ENCODE measurements at places on chromosomes 6 and 20.

DNA sequence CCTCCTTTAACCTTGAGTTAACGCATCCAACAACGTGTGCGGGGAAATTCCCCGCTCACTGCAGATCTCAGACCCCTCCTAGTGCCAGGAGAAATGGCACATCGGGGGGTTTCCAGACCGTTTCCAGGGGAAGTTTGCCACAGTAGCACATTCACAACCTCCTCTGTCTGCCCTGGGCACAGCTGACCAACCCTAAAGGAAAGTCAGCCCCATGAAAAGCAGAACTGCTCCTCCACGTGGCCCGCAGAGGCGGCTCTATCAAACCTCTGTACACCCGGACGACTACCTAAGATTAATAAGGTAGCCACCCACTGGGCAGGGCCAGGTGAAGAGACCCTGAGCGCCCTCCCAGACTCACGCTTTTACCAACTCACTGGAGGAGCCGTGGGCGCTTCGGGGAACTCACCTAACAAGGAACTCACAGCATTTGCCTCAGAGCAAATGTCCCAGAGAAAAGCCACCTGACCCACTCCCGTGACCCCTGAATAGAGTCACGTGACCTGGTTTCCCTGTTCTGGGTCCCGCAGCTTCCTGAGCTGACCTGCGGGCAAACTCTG is 93.1 kb downstream of the PRND start:
- DNase-seq = no peak

- no peak for DNase-seq
These were observed 148.5 kb upstream of the PDE10A start for GRCh38 chr6:165811512-165811911.

GRCh38 chr6:105432797-105433196 is 29.9 kb upstream of the PREP start:
- DNase-seq = peak; percentile 87

GRCh38 chr20:19453862-19454261 is 241.4 kb downstream of the SLC24A3 start:
- DNase-seq = no peak

- no peak for DNase-seq
These were observed 103.3 kb upstream of the BACH2 start for GRCh38 chr6:90399970-90400369.

DNA sequence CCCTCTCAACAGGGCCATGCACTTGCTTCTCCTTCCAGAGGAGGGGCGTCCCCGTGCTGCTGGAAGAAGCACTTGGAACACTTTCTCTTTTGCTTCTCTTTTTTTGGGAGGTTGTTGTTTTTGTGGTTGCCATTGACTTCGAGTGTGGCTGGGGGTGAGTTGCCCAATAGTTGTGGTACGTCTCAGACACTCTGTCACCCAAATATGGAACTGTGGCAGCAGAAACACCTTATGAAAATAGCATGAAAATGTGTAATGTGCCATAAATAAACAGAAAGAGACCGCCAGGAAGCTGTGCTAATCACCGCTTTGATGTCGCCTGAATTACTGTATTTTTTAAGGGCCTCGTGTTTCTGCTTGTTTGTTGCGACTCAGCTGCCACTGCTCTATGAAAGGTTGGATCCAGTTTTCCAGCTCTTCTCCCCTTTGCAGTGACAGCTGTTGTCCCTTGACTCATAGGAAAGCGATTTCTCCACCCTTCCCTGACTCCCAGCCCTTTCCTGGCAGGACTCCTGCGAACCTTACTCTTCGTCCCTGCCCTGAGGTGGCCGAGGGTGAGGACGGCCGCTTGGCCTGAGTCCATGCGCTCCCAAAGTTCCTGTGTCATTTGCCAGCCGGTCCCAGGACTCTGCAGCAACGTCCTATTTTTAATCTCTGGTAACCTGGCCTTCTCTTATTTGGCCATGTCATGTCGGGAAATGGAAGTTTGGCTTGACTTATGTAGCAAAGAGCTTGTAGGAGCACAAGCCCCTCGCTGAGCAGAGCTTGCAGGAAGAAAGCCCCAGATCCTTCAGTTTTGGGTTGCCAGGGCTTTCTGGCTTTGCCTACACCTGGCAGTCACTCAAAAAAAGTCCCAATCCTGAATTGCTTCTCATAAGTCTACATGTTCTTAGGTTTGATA is 694.6 kb downstream of the QKI start:
- DNase-seq = peak; percentile 63

DNA sequence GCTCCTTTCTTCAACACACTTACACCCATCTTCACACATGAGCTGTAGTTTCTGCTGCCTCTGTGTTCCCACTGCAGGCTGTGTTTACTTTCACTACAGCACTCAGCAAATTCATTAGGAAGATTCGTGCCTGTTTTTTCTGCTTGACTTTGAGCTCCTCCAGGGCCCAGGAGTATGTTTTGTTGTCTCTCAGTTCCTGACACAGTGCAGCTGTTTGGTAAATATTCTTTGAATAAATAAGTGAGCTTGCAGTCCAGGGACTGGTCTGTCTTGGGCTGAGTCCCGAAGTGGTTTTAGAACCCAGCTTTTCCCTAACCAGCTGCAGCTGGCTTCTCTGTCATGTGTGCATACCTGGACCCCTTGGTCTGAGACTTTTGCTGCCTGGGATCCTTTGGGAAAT is 46.6 kb upstream of the CCN6 start:
- no peak for DNase-seq

DNA sequence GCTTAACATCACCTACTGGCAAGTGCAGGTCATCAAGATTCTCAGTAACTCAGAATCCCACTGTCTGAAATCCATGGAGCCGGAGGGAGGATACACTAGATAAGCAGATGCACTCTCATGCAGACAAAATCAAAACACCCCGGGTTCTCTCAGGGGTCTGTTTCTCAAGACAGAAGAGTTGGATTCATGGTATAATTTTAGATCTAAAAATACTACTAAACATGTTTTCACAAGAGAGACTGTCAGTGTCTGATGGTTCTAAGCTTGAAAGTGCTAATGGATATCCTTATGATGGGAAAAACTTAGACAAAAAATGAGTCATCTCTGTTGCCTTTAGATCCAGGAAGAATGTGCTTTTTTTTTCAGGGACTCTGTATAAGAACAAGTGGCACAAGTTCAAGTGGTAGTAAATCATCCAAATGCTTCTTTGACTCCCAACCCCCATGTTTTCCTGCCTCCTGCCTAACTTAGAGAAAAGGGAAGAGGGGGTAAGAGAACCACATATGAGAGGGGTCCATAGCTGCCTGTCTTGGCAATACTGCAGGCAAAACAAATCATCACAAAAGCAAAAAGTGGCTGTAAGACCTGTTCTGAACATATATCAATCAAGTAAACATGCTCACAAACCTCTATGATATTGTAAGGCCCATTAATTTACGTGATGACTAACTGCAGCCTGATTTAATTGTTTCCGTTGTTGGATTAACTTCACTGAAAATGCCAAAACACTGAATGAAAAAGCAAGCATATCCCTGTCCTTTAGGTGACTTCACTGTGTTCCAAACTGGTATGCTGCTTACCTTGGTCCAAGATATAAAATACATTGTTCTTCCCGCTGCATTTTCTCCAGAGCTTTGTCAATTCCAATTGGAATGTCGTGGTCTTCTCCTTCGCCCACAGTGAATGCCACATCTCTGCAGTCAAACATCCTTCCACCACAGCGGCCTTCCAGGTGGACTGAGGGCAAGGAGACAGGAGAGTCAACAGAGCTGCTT is 84.0 kb upstream of the TULP1 start:
- DNase-seq = peak; percentile 95

GRCh38 chr6:165821754-165822153 is 158.7 kb upstream of the PDE10A start:
- peak; percentile 19 for DNase-seq

DNA sequence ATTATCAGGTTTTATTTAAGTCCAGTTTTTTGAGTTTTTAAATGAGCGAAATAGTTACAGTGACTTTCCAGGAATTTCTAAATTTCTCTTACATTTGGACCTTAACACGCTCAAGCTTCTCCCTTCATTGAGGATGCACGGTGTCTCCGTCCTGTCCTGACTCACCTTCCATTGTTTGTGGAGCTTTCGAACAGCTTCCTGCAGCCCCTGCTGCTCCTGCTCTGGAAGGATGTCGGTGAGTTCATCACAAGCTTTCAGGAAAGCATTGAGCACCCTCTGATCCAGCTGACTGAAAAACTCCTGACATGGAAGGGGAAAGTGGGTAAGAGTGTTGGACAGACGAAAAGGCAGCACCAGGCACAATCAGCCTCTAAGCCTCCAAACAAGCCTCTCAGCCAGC is 183.7 kb downstream of the SYNE1 start:
- DNase-seq = no peak

DNA sequence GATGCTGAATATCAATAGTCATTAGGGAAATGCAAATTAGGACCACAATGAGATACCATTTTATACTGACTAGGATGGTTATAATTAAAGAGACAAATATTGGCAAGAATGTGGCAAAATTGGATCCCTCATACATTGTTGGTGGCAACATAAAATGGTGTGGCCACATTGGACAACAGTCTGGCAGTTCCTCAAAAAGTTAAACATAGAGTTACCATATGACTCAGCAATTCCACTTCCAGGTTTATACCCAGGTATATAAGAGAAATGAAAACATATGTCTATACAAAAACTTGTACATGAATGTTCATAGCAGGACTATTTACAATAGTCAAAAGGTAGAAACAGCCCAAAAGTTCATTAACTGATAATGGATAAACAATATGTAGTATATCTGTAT is 2.0 kb upstream of the CRIP3 start:
- no peak for DNase-seq

DNA sequence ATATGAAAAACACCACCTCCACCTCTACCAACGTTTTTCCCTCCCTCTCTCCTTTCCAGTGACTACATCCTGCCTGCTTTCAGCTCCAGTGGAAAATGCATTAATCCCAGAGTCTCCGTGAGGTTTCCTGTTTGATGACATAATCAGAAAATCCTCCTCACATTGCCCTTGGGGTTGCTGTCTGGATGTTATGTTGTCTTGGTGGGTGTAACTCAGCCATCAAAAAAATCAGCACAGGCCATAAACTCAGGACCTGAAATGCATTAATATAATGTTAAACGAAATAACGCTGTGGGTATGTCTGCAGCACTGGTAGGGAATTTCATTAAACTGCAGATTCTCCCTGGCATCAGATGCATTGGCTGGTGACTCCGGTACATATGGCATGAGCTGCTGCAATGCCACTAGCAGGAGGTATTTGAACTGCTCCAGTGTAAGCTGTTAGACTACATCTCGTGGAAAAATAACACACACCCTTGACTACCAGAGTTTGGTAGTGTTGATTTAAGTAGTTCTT is 297.8 kb downstream of the PRL start:
- peak; percentile 88 for DNase-seq

GRCh38 chr6:15661853-15662325 is 939 bp downstream of the DTNBP1 start:
- no peak for DNase-seq

DNA sequence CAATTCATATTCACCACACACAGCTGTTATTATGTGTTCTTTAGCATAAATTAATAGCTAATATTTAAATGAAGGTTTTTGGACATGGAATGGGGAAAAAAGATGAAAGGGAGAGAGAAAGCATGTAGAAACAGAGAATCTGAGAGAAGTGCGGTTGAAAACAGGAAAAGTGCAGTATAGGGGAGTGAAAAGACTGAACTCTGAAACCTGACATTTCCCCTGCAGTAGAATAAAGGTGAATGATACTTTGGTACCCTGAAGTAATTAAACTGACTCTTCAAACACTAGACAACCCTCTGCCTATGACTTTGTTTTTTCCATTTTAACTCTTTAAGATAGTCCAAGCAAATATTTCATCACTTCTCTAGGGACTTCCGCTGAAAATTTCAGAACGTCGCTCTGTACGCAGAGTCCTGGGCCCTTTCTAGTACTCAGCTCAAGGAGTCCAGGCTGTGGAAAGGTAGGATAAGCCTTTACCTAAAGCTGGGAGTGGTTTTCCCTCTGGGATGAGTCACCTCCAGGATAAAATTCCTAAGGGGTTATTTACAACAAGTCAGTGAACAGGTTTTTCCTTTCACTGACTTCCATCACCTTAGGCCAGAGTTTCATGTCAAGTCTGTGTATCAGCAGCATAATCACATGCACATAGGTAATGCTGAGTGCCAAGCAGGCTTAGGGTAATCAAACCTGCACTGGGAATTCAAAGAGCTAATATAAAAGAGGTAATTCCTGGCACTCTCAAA is 614.5 kb downstream of the PKHD1 start:
- no peak for DNase-seq

GRCh38 chr6:122075084-122075838 is 324.2 kb upstream of the HSF2 start:
- DNase-seq = no peak

GRCh38 chr6:116463301-116463700 is 2.1 kb downstream of the CALHM6 start:
- DNase-seq = no peak

DNA sequence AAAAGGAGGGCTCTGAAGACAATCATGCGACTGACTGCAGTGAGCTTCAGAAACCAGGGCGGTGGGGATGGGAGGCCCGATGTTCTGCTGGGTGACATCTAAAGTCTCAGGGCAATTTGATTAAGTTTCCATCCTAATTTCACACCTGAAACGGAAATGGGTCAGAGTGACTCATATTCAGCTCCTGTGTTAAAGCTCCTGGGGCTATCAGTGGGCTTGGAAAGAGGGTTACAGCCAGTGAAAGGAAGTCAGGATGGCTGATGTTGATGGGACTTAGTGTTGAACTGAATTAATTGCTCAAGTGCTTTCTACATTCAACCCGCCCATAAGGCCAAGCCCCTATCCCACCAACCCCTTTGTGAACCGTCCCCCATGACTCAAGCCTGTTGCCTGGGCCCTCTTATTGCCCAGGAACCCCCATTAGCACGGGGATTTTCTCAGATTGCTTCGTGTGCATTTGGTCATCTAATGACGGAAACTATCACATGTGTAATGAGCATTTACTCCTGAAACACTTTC is 47.1 kb upstream of the TBC1D7 start:
- no peak for DNase-seq

DNA sequence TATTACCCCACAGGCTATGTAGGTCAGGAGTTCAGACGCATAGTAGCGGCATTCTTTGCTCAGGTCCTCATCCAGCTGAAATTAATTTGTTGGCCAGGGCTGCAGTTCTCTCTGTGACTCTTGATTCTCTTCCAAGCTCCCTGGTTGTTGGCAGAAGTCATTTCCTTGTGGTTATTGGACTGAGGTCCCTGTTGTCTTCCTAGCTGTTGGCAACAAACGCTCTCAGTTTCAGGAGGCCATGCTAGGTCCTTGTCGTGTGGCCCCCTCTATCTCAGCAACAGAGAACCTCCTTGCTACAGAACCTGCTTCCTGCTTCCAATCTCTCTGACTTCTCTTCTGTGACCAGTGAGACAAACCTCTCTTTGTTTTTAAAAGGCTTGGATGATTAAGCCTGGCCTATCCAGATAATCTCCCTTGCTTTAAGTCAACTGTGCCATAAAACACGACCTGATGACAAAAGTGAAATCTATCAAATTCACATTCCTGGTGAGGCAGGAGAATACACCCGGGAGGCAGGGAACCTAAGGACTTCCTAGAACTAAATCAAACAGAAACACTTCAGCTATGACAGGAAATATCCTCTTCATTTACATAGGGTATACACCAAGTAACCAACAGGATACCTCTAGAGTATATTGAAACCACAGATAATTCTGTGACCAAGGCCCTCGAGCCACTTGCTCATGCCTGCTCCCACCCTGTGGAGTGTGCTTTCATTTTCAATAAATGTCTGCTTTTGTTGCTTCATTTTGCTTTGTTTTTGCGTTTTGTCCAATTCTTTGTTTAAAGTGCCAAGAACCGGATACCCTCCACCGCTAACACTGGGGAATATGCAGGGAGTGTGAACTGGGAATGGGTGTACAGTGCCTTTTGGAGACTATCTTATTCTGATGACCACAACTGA is 196.0 kb downstream of the BTBD3 start:
- peak; percentile 14 for DNase-seq

- no peak for DNase-seq
These were observed 78.3 kb downstream of the PHIP start for GRCh38 chr6:78999737-79000136.
